ENCODE measurements at places on chromosomes 3 and 15.

DNA sequence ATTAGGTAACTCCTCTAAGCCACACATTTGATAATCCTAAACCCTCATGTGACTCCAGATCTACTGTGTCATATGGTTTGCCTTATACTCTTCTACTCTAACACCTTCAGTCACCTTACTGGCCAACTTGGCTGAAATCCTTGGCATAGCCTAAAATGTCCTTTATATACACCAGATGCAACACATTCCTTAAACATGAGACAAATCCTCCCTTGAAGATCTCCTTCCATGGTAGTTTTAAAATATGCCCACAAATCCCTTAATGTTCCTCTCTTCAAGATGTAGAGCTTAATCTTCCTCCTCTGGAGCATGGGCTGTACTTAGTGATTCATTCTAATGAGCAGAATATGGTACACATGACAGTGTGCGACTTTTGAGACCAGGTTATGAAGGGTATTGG is 238.9 kb downstream of the SUCLG2 start:
- no peak for DNase-seq

DNA sequence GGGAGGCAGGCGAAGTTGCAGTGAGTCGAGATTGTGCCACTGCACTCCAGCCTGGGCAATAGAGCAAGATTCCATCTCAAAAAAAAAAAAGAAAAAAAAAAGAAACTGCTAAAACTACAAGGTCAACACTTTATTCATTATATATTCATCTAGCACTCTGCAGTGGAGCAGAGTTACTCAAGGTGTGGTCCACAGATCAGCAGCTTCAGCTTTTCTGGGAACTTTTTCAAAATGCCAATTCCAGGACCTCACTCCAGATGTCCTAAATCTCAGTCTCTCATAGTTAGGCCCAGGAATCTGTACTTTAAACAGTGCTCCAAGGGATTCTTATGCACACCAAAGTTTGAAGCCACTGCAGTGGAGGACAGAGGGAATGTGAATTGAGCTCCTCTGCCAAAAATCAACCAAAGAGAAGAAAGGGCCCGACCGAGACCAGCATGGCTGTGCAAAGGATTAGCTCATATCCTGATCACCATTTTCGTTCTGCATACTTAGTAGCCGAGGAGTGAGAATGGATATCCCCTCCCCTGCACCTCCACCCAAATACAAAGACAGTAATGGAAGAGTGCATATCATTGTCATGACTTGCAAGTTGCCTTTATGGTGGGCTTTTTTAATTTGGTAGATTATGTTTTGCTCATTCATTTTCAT is 201.9 kb downstream of the MEX3B start:
- DNase-seq: no peak

GRCh38 chr15:87648278-87648677 is 608.3 kb downstream of the NTRK3 start:
- no peak for DNase-seq

DNA sequence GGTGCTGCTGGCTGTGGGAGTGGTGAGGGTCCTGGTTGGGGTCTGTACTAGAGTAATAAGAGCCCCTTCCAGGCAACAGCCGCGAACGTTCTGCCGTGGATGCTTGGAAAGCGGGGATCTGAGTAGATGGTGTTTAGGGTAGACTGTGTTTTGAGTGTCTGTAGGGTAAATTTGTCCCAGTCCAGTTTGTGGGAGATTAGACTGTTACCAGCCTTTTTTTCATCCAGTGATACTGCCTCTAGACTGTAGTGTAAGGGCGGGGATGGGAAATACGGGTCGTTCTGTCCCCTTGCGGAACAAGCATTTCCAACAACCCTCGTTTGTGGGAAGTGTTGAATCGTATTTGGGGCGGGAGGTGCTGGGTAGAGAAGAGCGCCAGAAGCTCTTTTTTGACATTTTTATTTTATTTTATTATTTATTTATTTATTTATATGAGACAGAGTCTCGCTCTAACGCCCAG is 424 bp downstream of the HAUS2 start:
- DNase-seq: no peak

DNA sequence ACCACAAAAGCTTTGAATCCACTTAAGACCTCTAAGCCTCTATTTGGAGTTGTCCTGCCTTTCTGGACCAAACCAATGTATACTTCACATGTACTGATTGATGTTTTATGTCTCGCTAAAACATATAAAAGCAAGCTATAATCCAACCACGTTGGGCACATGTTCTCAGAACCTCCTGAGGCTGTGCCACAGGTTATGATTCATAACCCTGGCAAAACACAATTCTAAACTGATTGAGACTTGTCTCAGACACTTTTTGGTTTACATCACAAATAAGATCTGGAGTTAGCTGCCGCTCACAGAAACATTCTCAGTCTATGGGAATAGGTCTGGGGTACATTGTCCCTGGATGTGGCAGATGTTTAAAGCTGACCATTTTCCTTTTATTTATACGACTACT is 53.4 kb upstream of the EPHA6 start:
- DNase-seq: no peak

DNA sequence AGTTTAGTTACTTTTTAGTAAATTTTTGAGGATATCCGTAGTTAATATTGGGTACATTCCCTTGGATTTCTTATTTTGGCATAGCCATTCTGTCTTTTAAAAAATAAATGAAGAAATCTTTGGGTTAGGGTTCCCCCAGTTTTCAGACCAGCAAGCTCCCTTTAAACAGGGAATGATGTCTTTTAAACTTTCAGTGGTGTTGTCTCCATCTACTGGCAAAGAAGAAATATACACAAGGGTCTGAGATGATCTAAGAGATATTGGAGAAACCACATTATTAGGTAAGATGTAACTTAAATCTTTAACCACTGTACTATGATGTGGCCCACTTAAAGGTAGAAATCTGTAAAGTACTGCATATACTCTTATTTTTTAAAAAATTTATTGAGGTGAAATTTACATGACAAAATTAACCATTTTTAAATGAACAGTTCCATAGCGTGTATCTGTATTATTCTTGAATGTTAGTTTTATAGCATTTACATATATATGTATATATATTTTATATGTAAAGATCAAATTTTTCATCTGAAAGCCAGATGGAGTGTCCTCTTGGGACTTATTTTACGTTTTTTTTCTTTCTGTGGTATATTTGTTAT is 35.1 kb upstream of the EIF3J start:
- DNase-seq: peak; percentile 55

DNA sequence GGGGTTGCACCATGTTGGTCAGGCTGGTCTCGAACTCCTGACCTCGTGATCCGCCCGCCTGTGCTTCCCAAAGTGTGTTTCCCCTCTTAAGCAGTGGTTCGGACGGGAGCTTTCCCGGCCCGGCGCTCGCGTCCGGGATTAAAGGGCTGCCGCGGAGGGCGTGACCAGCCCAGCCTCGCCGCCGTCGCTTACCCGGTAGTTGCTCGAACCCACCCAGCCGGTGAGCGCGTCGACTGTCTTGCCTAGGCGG is 513 bp downstream of the CLASP2 start:
- no peak for DNase-seq

GRCh38 chr3:13616359-13616758 is 67.4 kb downstream of the FBLN2 start:
- no peak for DNase-seq

GRCh38 chr15:73370151-73370550 is 1.4 kb upstream of the HCN4 start:
- no peak for DNase-seq

GRCh38 chr3:28576614-28577200 is 228.1 kb upstream of the AZI2 start:
- DNase-seq: no peak

- DNase-seq: no peak
Observed at GRCh38 chr3:25804676-25805075, 14.8 kb downstream of the OXSM start.

- no peak for DNase-seq
Observed at GRCh38 chr15:67805666-67806516, 19.4 kb upstream of the SKOR1 start.

DNA sequence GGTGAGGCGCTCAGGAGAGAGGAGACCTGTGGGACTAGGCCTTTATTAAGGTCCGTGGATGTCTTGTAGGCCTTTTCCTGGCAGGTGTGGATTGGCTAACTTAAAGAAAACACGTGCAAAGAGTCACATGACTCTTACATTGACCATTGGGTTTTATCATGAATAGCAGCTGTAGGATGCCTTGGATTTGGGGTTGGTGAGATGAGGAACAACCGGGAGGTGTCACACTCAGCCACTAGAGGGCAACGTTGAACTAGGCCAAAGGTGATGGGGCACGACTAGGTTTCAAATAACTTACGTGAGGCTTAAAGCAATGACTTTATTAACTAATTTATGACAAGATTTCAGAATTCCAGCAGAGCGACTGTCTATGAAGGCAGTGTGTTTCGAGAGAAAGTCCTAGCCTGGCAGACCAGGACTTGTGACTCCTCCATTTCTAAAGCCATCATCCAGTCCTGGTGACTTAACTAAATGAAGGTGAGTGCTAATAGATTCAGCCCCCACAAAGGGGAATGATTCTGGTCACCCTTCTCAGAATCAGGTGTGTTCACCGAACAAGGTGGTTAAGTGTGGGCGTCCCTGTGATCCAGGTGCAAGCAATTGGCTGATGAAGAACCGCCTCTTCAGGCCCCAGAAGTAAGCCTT is 345.6 kb downstream of the MCTP2 start:
- peak; percentile 15 for DNase-seq

- DNase-seq: no peak
Observed at GRCh38 chr3:11601446-11602238, 42.1 kb downstream of the VGLL4 start.

DNA sequence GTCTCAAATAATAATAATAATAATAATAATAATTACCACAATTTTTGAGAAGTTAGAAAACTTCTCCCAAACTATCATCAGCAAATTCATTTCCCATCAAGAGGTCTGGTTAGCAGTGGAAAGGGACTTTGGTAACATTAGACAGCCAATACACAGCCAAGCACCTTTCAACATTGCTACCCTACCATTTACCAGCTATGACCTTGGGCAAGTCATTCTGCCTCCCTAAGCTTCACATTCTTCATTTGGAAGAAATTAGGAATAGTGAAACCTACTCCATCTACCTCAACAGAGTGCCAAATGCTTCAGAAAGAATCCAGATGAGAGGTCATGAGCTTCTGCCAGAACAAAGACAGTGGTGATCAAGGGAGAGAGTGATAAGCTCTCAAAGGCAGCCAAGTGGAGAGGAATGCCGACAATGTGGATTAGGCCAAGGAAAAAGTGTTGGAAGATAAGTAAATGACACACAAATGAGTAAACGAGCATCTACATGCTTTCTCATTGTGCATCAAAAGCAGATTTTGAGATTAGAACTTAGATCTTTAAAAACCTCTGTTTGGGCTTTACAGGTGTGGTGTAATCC is 42.9 kb upstream of the LPP start:
- no peak for DNase-seq

DNA sequence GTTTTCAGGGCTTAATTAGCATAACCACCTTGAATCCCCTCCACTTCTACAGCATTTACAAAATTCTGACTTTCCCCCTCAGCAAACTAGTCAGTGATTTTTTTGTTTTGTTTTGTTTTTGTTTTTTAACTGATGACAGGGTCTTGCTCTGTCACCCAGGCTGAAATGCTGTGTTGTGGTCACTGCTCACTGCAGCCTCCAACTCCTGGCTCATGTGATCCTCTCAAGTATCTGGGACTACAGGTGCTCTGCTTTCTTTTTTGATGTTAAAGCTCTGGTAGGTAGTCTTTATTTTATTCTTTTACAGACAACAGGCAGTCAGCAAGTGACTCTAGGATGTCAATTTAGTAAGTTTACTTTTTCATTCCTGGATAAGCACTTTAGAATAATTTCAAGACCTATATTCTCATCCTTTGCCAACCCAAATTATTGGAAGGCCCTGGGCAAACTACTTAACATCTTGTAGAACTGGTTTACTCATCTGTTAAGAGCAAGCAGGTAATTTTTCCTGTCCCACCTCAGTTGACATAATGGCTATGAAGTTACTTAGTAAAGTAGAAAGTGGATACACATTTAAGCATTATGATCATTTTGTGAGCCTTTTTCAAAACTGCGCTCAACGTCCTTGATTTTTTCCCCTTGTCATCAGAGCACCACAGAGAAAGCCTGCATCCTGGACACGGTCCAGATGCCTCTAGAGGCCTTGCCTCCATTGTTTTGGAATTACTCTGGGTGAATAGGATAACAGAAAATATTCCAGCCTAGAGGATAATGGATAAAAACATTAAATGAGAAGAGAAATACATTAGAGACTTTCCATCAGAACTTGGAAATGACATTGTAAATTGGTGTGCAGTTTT is 69.9 kb upstream of the NDUFB4 start:
- no peak for DNase-seq

- DNase-seq: no peak
Observed at GRCh38 chr15:59203008-59203407, 3.6 kb upstream of the LDHAL6B start.

- no peak for DNase-seq
Observed at GRCh38 chr3:191973820-191974219, 512.9 kb downstream of the PYDC2 start.

Measured in CD4-positive, alpha-beta T cell treated with Interleukin-17A for 1 hour (primary cell).